CD14-positive monocyte (primary cell): ENCODE measurements at places on chromosomes 1 and 21. TPM values are rescaled to one million over a fixed set of nuclear protein-coding genes. Genes with fewer than 3 reads are reported as not detected.

RUSC1 gene
- polyA plus RNA-seq, result 23.4 and 24.2 TPM in 2 replicates

TEX38 gene
- polyA plus RNA-seq, result not detected

FOXO6 gene
- polyA plus RNA-seq, result 0.05 and 0.17 TPM in 2 replicates

MXRA8 gene
- not detected for polyA plus RNA-seq

DNA sequence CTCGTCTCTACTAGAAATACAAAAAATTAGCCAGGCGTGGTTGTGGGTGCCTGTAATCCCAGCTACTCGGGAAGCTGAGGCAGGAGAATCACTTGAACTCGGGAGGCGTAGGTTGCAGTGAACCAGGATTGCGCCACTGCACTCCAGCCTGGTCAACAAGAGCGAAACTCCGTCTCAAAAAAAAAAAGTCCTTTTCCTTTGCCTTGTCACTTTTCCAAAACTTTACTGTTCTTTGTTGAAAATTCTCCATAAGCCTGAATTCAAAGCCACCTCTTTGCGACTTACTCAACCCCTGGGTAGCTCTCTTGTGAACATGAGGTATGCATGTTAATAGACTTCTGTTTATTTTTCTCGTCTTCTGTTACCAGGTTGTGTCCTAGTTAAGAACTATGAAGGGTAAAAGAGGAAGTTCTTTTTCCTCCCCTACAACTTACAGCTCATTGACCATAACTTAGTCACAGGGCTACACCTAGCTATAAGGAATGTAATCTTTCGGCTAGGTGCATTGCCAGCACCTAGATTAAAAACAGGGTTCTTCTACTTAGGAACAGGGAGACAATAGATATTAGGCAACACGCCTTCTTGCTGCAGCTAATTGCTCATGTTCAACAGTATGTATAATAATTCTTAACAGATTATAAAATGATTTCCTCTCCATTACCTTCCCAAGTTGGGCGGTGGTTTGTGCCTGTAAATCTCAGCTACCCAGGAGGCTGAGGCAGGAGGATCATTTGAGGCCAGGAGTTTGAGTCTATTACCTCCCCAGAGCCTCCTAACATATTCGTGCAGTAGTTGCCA, 40.9 kb downstream of the PTAFR start:
- H3K4me3 ChIP-seq, result no peak overlapping the region
- DNase-seq, result peak; percentile 87
- no peaks in the 10 kb centered on the region for H3K36me3 ChIP-seq
- H3K27ac ChIP-seq, result peak overlapping the region; percentile 87
- no peaks in the 10 kb centered on the region for H3K27me3 ChIP-seq

GRCh38 chr21:37459575-37459974, 93.0 kb downstream of the DYRK1A start:
- H3K4me1 ChIP-seq, result peaks cover 6% of the 10 kb centered on the region
- H3K27me3 ChIP-seq, result no peaks in the 10 kb centered on the region
- no peak for DNase-seq
- H3K4me3 ChIP-seq, result no peak overlapping the region
- H3K27ac ChIP-seq, result no peak overlapping the region

DNA sequence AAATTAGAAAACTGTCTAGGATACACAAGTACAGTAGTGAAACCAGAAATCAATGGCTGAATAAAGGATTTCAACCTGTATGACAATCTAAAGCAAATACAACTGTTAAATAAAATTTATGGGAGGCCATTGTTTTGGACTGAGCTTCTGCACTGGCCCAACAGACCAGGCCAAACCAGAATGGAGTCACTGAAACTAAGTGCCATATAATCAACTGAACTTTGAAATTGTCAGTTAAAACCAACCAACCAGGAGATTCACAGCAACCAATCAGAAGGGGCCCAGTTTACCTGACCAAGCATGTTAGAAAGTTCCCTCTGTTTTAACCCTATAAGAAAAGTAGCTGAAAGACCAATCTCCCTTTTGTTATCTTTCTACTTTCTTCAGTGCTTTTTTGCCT, 30.5 kb upstream of the SOAT1 start:
- no peaks in the 10 kb centered on the region for H3K4me1 ChIP-seq
- H3K4me3 ChIP-seq, result no peak overlapping the region
- H3K36me3 ChIP-seq, result no peaks in the 10 kb centered on the region
- H3K27ac ChIP-seq, result no peak overlapping the region
- no peaks in the 10 kb centered on the region for H3K27me3 ChIP-seq

DNA sequence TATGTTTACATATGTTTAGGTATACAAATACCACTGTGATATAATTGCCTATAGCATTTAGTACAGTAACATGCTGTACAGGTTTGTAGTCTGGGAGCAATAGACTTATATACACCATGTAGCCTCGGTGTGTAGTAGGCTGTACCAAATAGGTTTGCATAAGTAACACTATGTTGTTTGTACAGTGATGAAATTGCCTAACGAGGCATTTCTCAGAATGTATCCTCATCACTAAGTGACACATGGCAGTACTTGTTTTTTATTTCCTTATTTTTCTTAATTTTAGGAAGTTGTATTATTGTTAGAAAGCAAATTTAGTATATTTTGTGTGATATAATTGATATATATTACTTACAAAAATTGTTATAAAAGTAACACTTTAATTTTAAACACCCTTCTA, 840.9 kb downstream of the LTN1 start:
- H3K27me3 ChIP-seq, result no peaks in the 10 kb centered on the region
- H3K36me3 ChIP-seq, result no peaks in the 10 kb centered on the region
- DNase-seq, result peak; percentile 59

- no peak for DNase-seq
- no peak overlapping the region for H3K27ac ChIP-seq
- no peaks in the 10 kb centered on the region for H3K27me3 ChIP-seq
- no peaks in the 10 kb centered on the region for H3K36me3 ChIP-seq
- H3K4me1 ChIP-seq, result no peaks in the 10 kb centered on the region
These were observed 10.0 kb upstream of the SRARP start for GRCh38 chr1:15994081-15994480.

- no peaks in the 10 kb centered on the region for H3K4me1 ChIP-seq
- no peak for DNase-seq
- no peak overlapping the region for H3K27ac ChIP-seq
- H3K36me3 ChIP-seq, result no peaks in the 10 kb centered on the region
- H3K4me3 ChIP-seq, result no peak overlapping the region
- H3K27me3 ChIP-seq, result no peaks in the 10 kb centered on the region
These were observed 192.3 kb downstream of the ZNF326 start for GRCh38 chr1:90187323-90187585.

GRCh38 chr1:241109039-241109438, 248.0 kb downstream of the RGS7 start:
- H3K27me3 ChIP-seq, result no peaks in the 10 kb centered on the region
- no peaks in the 10 kb centered on the region for H3K36me3 ChIP-seq
- H3K4me3 ChIP-seq, result no peak overlapping the region
- no peak for DNase-seq
- H3K4me1 ChIP-seq, result no peaks in the 10 kb centered on the region
- no peak overlapping the region for H3K27ac ChIP-seq

DNA sequence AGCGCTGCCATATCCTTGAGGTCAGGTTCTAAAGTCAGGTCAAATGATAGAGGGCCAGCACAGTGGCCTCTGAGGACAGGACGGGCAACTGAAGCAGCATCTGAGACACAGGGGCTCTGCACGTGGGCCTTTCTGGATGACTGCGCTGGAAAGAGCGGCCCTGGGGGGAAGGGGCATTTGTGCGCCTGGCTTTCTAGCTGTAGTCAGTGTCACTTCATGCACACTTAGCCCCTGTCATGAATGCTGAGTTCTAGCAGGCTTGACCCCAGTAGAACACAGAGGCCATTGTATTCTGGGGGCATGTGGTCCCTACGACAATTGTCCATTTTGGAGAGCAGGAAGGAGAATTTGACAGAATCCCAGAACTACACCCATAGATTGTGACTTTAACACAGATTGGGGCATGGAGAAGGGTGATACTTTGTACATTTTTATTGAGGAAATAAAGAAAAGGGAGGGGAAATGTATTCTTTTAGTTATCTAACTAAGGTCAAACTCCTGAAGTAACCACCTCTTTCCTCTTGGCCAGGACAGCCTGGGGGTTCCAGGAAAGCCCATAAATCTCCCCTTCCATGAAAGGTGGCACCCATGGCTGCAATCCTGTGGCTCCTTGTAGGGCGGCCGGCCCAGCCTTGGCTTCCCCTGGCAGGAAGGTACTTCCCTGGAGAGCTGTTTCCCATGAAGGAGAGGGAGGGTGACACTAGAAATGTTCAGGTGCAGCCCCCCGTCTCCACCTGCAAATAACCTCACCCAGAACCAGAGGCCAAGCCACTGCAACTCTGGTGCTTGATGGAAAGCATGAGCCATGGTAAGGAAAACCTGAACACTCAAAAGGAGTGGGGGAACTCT, 34.4 kb downstream of the NTPCR start:
- H3K4me1 ChIP-seq, result no peaks in the 10 kb centered on the region
- H3K4me3 ChIP-seq, result no peak overlapping the region
- H3K27ac ChIP-seq, result no peak overlapping the region
- no peaks in the 10 kb centered on the region for H3K27me3 ChIP-seq

DNA sequence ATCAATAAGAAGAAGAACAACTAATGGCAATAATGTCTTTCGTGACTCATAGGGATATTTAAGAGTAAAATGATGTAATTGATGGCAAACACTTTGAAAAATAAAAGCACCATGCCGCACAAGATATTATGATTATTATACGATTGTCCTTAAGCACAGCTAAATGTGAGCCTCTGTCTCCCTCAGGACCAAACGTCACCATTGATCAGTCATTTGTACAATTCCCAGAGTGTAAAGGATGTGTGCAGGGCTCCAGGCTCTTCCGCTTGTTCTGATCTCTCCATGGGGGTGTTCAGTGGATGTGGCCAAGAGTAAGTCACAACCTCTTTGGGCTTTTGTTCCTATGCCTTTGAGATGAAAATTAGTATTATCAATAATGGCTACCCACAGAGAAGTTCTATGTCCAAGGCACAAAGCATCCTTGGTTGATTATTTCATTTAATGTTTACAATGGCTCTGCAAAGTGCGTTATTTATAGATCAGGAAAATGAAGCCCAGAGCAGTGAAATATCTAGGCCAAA, 17.7 kb upstream of the C1orf87 start:
- no peaks in the 10 kb centered on the region for H3K4me1 ChIP-seq
- H3K36me3 ChIP-seq, result no peaks in the 10 kb centered on the region
- H3K27ac ChIP-seq, result no peak overlapping the region
- no peaks in the 10 kb centered on the region for H3K27me3 ChIP-seq
- H3K4me3 ChIP-seq, result no peak overlapping the region
- DNase-seq, result no peak

GRCh38 chr1:177448652-177449357, 278.0 kb downstream of the BRINP2 start:
- H3K27ac ChIP-seq, result no peak overlapping the region
- no peaks in the 10 kb centered on the region for H3K27me3 ChIP-seq
- no peaks in the 10 kb centered on the region for H3K36me3 ChIP-seq
- no peaks in the 10 kb centered on the region for H3K4me1 ChIP-seq

DNA sequence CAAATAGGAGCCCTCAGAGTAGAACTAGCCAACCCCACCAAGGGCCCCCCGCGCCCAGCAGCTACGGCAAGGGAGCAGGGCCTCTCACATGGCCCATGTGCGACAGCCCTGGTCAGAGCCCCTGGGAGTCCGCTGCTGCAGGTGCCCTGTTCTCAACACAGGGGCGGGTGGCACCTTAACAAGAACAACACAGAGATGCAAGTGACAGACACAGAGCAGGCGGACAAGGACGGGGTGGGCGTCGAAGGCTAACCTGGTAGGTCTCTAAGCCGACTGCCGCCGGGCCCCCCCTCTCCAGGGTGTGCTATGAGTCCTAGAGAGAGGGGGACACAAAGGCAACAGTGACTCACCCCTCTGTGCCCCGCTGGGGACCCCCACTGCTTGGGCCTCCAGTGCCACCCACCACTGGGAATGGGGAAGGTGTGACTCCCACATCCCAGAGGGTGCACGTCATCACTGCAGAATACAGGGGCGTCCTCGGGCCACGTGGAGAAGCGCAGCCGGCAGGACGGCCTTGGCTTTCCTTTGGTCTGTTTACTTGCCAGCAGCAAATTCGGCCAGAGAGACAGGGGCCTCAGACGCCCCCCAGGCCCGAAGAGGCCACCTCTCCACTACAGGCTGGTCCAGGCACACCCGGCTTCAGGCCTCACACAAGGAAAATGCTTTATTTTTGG, 44.8 kb downstream of the PRDM15 start:
- no peak for DNase-seq
- no peak overlapping the region for H3K27ac ChIP-seq
- H3K4me1 ChIP-seq, result no peaks in the 10 kb centered on the region
- H3K27me3 ChIP-seq, result no peaks in the 10 kb centered on the region
- H3K36me3 ChIP-seq, result peaks cover 67% of the 10 kb centered on the region
